NCI-H187 (cell line): ENCODE measurements at places on chromosomes 7 and 10.

GRCh38 chr10:109173937-109174336 lies 749.4 kb downstream of the XPNPEP1 start:
- no peak for DNase-seq

DNA sequence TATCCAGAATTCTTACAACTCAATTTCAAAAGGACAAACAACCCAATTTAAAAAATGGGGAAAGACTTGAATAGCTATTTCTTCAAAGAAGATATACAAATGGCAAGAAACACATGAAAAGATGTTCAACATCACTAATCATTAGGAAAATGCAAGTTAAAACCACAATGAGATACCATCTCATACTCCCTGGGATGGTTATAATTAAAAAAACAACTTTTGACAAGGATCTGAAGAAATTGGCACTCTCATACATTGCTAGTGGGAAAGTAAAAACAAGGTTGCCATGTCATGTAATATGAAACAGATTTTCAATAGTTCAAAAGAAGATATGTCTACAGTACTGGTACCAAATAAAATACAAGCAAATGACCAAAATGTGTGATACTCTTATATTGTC lies 9.0 kb downstream of the OAT start:
- DNase-seq = no peak

DNA sequence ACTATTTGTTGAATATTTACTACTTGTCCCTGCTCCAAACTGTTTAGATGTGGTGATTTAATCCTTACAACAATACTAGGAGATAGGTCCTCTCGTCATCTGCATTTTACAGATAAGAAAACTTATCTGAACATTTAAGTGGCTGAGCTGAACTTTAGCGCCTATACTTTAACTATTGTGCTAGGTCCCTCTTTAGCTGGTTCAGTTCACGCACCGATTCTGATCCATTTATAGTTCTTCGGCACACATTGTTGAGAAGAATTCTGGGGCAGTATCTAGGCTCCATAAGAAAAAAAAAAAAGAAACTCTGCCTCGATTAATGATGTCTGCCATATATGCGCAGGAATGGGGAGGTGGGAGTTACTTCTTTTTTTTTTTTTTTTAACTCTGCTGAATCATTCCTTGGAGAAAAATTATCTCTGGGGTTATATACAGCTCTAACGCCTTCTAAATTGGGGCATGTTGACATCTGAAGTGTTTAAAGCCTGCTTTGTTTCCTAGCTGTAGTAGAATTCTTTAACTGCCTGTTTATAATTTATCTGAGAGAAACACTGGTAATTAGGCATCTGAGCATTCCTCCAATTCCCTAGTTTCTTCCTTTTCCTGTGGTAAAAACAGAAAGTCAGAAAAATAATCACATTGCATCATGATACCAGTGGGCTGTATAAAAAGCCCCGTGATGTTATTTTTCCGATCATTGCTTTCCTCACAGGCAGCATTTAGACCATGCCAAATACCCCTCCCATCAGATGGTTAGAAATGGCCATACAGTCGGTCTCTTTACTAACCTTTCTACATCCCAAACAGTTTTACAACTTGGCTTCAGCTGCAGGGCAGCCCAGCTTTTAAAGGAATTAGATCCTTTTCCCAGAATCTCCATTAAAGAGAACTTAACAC lies 98.5 kb upstream of the KDM7A start:
- DNase-seq = no peak

- no peak for DNase-seq
Measured at GRCh38 chr7:139297795-139298194, 43.3 kb upstream of the FMC1 start.

DNA sequence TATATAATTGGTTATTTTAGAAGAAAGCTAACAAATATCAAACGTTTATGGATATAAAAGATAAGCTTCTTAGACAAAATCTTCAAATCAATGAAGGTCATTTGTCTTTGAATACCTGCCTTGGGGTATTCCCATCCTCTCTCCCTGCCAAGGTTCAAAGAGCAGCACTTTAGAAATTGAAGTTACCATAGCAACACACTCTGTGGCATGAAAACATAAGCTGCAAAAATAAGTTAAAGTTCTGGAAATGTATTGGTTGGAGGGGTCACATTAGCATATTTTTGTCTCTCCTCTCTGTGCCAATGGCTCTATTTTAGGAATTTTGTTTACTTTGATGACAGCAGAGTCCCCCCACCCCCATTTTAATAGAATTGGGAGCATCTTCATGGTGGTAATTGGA lies 12.0 kb downstream of the ECHDC3 start:
- DNase-seq = no peak

GRCh38 chr7:54933643-54934042 lies 85.2 kb upstream of the EGFR start:
- DNase-seq = no peak
